ENCODE measurements at places on chromosomes 2 and 18.

DNA sequence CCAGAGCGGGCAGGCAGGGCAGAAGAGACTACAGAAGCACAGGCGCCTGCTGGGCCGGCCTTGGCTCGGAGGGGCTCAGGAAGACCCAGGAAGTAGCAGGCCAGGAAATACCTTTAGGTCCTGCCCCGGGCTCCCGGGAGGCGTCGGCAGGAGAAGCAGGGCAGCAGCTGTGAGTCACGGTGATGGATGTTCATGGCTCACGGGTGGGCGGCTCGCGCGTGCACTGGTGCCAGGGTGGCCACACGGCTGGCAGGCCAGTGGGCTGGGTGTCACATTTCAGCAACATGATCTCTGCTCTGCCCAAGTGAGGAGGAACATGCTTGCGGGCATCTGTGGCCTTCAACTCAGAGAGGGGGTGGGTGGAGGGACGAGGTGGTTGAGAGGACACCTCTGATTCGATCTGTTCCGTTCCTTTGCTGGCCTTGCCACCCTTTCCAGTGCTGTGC is 139.3 kb downstream of the KLHL29 start:
- no peak for DNase-seq

GRCh38 chr2:3940661-3941060 is 237.3 kb downstream of the DCDC2C start:
- no peak for DNase-seq

DNA sequence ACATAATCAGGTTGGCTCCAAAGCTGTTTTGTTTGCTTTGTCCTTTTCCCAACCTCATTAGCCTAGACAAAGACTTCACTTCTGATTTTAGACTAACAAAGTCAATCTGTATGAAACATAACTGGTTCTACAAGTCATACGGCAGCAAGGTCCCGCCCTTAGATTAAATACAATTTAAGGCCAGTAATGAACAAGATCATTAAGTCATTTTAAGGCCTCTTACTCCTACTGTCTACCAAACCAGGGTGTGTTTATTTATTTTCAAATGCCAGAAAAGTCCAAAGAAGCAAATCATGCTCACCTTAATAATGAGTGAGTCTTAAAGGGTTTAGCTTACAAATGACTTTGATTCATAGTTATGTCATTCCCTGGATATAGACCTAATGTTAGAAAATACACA is 148.4 kb upstream of the ACVR2A start:
- DNase-seq, result no peak

- DNase-seq, result no peak
Measured at GRCh38 chr2:1993711-1994682, 249.7 kb upstream of the PXDN start.

DNA sequence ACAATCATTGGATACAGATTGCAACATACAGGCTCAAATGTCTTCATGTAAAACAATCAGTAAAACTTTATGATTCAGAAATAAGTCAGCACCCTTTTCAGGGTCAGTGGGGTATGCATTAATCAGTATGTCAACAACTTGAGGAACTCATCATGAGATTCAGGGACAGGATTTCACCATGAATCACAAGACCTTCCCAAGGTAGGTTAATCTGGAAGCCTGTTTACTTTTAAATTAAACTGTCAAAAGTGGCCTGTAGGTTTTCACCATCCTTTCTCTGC is 104.8 kb downstream of the SP100 start:
- DNase-seq, result no peak

GRCh38 chr18:23612434-23613090 is 26.3 kb upstream of the NPC1 start:
- no peak for DNase-seq

GRCh38 chr2:238581126-238581525 is 154.4 kb downstream of the ASB1 start:
- DNase-seq, result no peak

DNA sequence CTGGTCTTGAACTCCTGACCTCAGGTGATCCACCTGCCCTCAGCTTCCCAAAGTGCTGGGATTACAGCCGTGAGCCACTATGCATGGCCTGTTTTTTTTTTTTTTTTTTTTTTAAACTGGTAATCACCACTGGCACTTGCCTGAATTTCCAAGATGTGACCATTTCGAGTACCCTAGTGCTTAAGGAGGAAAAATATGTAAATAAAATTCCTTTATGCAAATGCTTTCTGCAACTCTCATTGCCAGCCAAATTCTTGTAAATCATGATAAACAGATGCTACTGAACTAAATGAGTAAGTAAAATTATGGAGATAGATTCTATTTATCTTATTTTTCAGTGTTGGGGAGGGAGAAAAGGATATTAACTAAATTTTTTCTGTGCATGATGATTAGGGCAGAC is 18.6 kb downstream of the CDCA7 start:
- no peak for DNase-seq

DNA sequence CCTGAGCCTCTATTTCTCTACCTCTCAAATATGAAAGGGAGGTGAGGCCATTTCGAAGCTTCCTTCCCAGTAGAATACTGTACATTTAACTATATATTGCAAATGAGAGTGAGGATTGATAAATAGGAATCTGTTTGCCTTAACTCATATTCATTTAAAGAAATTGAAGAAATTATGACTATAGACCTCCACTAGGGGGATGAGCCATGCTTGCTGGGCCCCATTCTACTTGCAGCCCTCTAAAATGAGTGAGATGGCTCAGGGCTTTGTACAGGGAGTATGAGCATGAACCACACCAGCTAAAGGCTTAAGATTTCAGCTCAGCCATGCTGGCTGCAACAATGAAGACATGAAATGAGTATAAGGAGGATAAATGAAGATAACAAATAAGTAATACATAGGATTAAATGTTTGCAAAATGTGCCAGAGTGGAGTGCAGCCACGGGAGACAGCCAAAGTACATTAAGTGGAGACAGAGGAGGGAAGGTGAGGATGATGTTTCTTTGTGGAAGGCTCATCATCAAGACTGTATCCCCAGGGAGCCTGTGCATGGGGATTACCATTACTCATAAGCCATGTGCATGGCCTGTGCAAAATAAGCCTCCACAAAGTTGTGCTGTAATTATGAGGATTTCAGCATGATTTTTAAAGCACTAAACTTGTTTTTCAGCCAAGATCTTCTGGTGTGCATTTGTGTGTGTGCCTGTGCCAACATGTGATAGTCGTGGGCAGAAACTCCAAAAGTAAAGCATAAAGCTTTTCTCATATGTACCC is 300.8 kb downstream of the CNTNAP5 start:
- peak; percentile 6 for DNase-seq

GRCh38 chr2:172704072-172704936 is 31.3 kb upstream of the RAPGEF4 start:
- DNase-seq, result no peak

DNA sequence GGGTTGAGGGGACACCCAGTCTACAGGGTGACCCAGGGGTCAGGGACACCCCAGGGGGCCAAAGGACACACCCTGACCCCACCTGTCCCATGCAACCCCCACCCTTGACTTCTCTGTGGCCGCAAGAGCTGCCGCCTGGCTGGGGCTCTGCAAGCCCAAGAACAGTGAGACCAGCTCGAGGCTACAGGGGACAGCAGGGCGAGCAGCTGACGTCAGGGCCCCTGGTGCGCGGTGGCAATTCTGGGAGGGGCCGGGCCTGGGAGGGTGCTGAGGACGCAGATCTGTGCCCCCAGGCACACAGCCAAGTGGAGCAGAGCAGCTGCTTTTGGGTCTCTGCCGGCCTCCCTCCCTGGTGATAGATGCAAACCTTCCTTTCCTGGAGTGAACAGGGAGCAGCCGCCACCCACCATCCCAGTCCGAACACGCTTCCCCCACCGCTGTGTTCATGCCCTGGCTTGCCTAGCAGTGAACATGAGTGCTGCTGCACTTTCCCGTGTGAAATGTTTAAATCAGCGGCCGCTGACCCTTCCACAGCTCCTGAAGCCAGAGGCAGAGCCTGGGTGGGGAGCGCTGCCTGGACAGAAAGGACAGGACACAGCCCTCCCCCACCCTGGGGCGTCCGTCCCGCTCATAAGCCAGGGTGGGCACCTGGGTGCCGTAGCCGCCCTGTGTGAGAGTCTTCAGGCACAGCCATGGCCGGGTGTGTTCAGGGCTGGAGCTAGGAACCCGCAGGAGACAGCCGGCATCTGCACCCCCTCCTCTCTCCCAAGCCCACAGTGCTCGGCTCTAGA is 46.9 kb downstream of the SLC66A2 start:
- no peak for DNase-seq
